ENCODE measurements at places on chromosomes 5 and 9.

- H3K36me3 ChIP-seq, result no peaks in the 10 kb centered on the region
- H3K4me1 ChIP-seq, result peaks cover 3% of the 10 kb centered on the region
- H3K27ac ChIP-seq, result no peak overlapping the region
- peak; percentile 55 for DNase-seq
These were observed 240.9 kb downstream of the TLE4 start for GRCh38 chr9:79812507-79813257.

- no peak for DNase-seq
- H3K36me3 ChIP-seq, result no peaks in the 10 kb centered on the region
- no peak overlapping the region for H3K27ac ChIP-seq
- H3K27me3 ChIP-seq, result no peaks in the 10 kb centered on the region
- H3K4me1 ChIP-seq, result no peaks in the 10 kb centered on the region
These were observed 344.6 kb downstream of the PDE4D start for GRCh38 chr5:59548807-59549357.

- H3K4me3 ChIP-seq, result no peak overlapping the region
- H3K27ac ChIP-seq, result no peak overlapping the region
- H3K4me1 ChIP-seq, result no peaks in the 10 kb centered on the region
- DNase-seq, result no peak
These were observed 17.9 kb downstream of the TPPP start for GRCh38 chr5:675111-675870.

GRCh38 chr5:74237571-74238145 lies 402.9 kb downstream of the ENC1 start:
- H3K27me3 ChIP-seq, result no peaks in the 10 kb centered on the region
- peaks cover 9% of the 10 kb centered on the region for H3K4me1 ChIP-seq
- H3K36me3 ChIP-seq, result no peaks in the 10 kb centered on the region
- no peak overlapping the region for H3K4me3 ChIP-seq

DNA sequence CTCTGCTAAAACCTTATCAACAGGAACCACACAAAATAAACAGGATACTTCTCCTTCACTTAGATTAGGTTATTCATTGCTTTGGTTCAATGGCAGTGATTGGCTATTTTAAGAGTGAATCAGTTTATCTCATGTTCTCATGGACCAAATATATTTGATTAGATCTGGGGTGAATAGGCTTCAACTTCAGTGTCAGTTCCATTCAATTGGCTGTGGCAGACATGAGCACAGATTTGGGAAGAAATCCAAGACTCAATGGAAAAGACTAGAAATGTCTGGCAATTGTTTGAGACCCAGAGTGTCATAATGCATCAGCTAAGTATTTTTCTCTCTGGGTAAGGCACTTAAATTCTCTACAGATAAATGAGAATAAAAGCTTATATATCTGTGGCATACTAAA lies 37.1 kb downstream of the CDH18 start:
- DNase-seq, result no peak
- H3K4me1 ChIP-seq, result no peaks in the 10 kb centered on the region
- no peak overlapping the region for H3K4me3 ChIP-seq
- H3K36me3 ChIP-seq, result no peaks in the 10 kb centered on the region

DNA sequence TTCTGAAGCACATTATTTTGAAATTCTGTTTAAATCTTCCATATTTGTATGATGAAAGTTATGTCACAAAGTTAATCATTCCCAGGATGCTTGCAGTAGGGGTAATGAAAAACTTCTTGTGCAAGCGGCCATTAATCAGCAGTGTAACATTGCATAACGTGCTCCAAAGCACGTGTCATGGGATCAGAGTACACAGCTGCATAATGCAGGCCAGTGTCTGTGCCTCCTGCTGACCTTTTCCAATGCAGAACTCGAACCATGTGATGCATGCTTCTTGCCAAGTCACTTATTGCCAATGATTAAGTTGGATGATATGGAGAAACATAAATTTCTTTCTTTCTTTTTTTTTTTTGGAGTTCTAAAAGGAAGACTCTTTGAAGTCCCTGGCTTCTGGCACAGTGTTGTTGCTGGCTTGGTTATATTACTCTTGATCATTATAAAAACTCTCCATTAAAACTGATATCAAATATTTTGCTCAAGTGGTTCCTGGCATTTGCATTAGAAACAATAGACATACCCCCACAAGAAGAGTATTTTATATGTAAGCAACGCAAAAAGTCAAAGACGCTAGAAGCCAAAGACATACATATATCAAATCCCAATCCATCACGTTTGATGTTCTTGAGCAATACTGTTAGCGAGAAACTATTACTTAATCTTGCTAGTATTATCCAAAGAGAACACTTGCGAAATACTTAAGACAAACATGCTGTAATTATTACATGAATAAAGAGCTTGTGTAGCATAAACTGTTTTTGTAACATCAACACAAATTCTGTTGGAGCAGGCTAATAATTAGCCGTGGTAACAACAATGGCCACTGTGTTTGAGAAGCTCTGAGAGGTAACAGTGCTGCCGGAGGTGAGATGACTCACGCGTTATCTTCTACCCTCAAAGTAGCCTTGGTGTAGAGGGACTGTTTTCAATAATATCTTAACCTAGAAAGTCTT lies 164.2 kb downstream of the AUH start:
- H3K27ac ChIP-seq, result no peak overlapping the region
- H3K4me3 ChIP-seq, result no peak overlapping the region
- peaks cover 12% of the 10 kb centered on the region for H3K4me1 ChIP-seq
- H3K36me3 ChIP-seq, result no peaks in the 10 kb centered on the region
- DNase-seq, result no peak
- no peaks in the 10 kb centered on the region for H3K27me3 ChIP-seq

- H3K27ac ChIP-seq, result no peak overlapping the region
- no peaks in the 10 kb centered on the region for H3K4me1 ChIP-seq
- no peak overlapping the region for H3K4me3 ChIP-seq
- DNase-seq, result no peak
- H3K36me3 ChIP-seq, result peaks cover 2% of the 10 kb centered on the region
These were observed 51.3 kb downstream of the CRB2 start for GRCh38 chr9:123407217-123407851.

GRCh38 chr5:3182133-3182876 lies 413.3 kb upstream of the IRX1 start:
- no peak overlapping the region for H3K4me3 ChIP-seq
- DNase-seq, result no peak
- H3K27ac ChIP-seq, result no peak overlapping the region

GRCh38 chr9:113793558-113793957 lies 82.6 kb upstream of the ZNF618 start:
- no peak for DNase-seq
- H3K36me3 ChIP-seq, result no peaks in the 10 kb centered on the region
- no peaks in the 10 kb centered on the region for H3K27me3 ChIP-seq
- no peaks in the 10 kb centered on the region for H3K4me1 ChIP-seq
- no peak overlapping the region for H3K27ac ChIP-seq

DNA sequence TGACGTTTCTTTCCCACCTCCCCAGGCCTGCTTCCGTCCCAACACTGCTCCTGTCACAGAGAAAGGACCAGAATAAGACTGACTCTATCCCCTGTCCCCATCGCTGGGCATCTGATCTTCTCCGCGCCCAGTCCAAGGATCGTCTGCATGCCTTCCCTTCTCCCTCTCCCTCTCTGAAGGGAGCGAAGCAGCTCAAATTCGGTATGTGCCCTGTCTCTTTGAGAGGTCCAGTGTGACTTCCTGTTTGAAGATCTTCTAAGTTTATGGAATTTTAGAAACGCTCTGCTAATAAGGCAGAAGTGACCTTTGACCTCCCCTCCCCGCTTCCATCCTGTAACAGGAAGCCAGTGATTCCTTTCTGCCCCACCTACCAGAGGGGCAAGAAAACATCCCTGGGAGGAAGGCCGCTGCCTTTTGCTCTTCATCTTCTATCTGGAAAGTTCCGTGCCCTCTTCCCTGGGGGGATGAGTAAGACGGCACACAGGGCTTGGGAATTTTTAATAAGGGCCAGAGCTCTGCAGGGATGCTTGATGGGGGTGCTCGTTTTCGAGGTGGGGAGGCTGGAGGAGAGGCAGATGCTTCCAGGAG lies 40.7 kb upstream of the RNU6ATAC start:
- H3K27me3 ChIP-seq, result no peaks in the 10 kb centered on the region
- no peak overlapping the region for H3K4me3 ChIP-seq
- no peaks in the 10 kb centered on the region for H3K4me1 ChIP-seq
- no peak overlapping the region for H3K27ac ChIP-seq
- no peak for DNase-seq

DNA sequence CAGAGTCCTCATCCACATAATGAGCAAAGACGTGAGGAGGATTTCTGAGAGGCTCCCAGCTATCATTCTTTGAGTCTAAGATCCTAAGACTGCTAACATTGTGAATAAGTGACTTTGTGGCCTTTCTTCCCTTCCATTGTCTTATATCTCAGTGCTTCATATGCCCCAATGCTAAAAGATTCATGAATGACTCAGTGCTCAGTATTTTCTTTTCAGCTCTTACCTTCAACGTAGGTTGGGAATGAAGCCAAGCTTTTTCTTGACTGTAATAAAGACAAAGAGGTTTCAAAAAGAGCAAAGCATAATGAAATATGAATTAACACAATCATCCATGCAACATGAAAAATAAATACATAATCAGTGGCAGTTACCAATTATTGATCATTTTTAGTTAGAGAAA lies 146.4 kb downstream of the ENTREP1 start:
- no peaks in the 10 kb centered on the region for H3K36me3 ChIP-seq
- H3K4me1 ChIP-seq, result no peaks in the 10 kb centered on the region

DNA sequence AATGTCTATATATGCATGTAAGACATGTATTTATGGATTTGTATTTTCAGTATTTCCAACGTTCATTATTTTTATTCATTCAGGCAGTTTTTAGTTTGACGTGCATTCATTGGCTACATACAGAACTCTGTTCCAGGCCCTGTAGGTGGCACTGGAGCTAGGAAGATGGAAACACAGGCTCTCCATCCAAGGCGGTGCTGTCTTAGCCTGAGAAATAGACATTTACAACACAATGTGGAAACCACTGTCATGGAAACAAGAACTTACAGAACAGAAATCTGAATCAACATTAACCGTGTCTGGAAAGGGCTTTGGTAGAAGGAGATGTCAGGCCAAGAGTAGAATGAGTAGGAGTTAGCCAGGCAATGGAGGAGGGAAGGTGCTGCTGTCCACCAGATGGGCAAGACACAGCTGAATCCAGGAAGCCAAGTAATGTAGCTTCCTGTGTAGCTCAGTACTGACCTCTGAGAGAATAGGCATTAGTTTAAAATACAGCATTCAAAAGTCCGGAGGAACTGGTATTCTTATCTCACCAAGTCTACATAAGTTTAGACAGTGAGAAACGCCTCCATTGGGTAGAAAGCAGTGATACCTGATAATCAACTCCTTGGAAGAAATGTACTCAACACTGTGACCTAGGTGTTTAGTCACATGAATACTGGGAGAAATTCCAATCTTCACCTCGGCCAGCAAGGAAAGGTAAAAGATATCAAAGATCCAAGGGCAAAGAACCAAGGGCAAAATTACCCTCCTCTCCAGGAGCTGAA lies 388.6 kb upstream of the CDH6 start:
- H3K36me3 ChIP-seq, result no peaks in the 10 kb centered on the region
- H3K4me3 ChIP-seq, result no peak overlapping the region
- H3K27me3 ChIP-seq, result no peaks in the 10 kb centered on the region
- DNase-seq, result no peak
- no peaks in the 10 kb centered on the region for H3K4me1 ChIP-seq

DNA sequence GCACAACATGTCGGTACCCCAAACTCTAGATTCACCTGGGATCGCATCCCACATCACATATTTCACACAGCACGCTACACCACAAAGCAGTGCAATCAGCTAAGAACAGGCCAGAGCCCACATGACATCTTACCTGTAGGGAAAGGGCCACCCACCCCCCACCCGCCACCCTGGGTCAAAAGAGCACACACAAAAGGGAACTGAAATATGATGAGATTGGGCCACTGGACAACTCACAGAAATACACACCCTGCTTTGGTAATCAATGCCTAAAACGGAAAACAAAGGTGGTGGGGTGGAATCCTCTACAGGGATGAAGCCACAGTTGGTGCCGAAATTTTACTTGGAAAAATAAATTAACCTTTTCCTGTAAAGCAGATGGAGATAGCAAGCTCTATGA lies 13.1 kb downstream of the RETREG1 start:
- H3K36me3 ChIP-seq, result no peaks in the 10 kb centered on the region
- H3K27me3 ChIP-seq, result no peaks in the 10 kb centered on the region
- H3K27ac ChIP-seq, result no peak overlapping the region
- no peak for DNase-seq

DNA sequence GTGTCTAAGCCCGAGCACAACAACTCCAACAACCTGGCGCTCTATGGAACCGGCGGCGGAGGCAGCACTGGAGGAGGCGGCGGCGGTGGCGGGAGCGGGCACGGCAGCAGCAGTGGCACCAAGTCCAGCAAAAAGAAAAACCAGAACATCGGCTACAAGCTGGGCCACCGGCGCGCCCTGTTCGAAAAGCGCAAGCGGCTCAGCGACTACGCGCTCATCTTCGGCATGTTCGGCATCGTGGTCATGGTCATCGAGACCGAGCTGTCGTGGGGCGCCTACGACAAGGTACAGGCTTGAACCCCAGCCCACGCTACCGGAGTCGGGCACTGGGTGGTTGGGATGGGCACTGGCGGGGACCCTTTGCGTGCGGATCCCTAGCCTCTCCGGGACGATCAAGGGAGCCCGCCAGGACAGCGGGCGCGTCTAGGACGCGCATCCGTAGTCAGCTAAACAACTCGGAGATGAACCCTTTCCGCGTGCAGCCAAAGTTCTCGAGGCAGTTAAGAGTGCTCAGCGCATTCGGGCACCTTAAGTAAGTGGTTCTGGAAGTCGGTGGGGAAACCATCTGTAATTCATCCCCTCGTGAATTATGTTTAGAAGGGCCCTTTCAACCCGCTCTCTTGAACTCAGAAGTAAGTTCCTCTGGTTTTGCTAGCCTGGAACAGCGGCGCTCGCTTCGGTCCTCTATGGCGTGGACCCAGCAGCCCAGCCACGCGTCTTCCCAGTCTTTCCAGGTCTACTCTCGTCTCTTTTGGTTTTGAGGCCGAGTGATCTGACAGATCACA lies 1.3 kb downstream of the KCNN2 start:
- no peaks in the 10 kb centered on the region for H3K36me3 ChIP-seq
- H3K27ac ChIP-seq, result no peak overlapping the region
- peaks cover 18% of the 10 kb centered on the region for H3K27me3 ChIP-seq
- H3K4me1 ChIP-seq, result no peaks in the 10 kb centered on the region
- no peak overlapping the region for H3K4me3 ChIP-seq
- DNase-seq, result no peak

DNA sequence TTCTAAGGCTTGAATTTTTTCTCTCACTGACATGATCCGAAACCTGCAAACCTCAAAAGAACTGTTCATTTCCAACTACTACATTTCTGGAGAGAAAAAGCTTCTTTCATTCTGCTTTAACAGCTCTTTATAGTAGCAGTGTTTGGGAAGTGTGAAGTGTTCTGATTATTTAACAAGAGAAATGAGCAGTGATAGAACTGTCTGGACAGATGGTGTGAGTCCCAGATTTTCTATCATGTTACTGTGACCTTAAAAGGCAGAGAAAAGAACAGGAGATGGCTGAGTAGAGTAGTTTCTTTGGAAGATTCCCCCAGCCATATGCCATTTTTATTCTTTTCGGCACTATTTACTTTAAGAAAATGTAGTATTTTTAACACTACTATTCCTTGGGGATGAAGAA lies 41.3 kb upstream of the TAL2 start:
- H3K4me1 ChIP-seq, result no peaks in the 10 kb centered on the region
- H3K4me3 ChIP-seq, result no peak overlapping the region
- no peak for DNase-seq
- H3K36me3 ChIP-seq, result no peaks in the 10 kb centered on the region
- H3K27ac ChIP-seq, result no peak overlapping the region

GRCh38 chr9:68844631-68845612 lies 139.9 kb downstream of the PIP5K1B start:
- DNase-seq, result no peak
- H3K4me3 ChIP-seq, result peak overlapping the region; percentile 21
- H3K27me3 ChIP-seq, result no peaks in the 10 kb centered on the region
- peaks cover 19% of the 10 kb centered on the region for H3K4me1 ChIP-seq
- H3K27ac ChIP-seq, result peak overlapping the region; percentile 32

- no peak for DNase-seq
- no peaks in the 10 kb centered on the region for H3K36me3 ChIP-seq
- H3K4me3 ChIP-seq, result no peak overlapping the region
- no peaks in the 10 kb centered on the region for H3K4me1 ChIP-seq
These were observed 15.3 kb downstream of the GABRA1 start for GRCh38 chr5:161863259-161863658.

Measured in GM12878 (cell line).